ENCODE measurements at places on chromosomes 1 and 21. TPM values are rescaled to one million over a fixed set of nuclear protein-coding genes. Genes with fewer than 3 reads are reported as not detected.

The PDC gene
- total RNA-seq: not detected

GRCh38 chr1:167599957-167600581 is 30.0 kb upstream of the RCSD1 start:
- peaks cover 33% of the 10 kb centered on the region for H3K4me1 ChIP-seq
- H3K27ac ChIP-seq: peak overlapping the region; percentile 87
- DNase-seq: no peak
- peaks cover 2% of the 10 kb centered on the region for H3K36me3 ChIP-seq
- H3K4me3 ChIP-seq: peak overlapping the region; percentile 45
- H3K27me3 ChIP-seq: no peaks in the 10 kb centered on the region

GRCh38 chr1:244112041-244112440 is 61.0 kb downstream of the ZBTB18 start:
- peaks cover 2% of the 10 kb centered on the region for H3K36me3 ChIP-seq
- H3K4me1 ChIP-seq: no peaks in the 10 kb centered on the region
- DNase-seq: no peak
- no peak overlapping the region for H3K27ac ChIP-seq
- H3K27me3 ChIP-seq: peaks cover 29% of the 10 kb centered on the region

DNA sequence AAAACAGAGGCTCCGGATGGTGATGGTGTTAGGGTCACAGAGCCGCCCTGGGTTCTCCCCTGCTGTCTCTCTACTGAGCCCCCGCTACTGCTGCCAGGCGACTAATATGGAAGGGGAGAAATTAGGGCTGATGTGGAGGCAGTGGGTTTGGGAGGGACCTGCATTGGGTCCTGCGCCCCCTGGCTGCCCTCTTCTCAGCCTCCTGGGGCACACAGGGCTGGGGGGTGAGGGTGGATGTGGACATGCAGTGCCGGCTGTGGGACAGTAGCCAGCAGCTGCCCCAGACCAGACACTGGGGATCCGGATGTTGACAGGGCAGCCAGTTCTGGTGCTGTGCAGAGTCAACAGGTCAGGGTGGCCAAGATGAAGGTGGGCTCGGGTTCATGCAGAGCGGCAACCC is 1.5 kb upstream of the CLCNKB start:
- H3K4me1 ChIP-seq: peaks cover 2% of the 10 kb centered on the region
- H3K27ac ChIP-seq: no peak overlapping the region
- DNase-seq: no peak

- H3K27me3 ChIP-seq: peaks cover 21% of the 10 kb centered on the region
- no peak for DNase-seq
- no peak overlapping the region for H3K4me3 ChIP-seq
- no peaks in the 10 kb centered on the region for H3K36me3 ChIP-seq
- H3K27ac ChIP-seq: no peak overlapping the region
- peaks cover 10% of the 10 kb centered on the region for H3K4me1 ChIP-seq
Measured at GRCh38 chr1:171220581-171221054, 27.7 kb upstream of the FMO1 start.

DNA sequence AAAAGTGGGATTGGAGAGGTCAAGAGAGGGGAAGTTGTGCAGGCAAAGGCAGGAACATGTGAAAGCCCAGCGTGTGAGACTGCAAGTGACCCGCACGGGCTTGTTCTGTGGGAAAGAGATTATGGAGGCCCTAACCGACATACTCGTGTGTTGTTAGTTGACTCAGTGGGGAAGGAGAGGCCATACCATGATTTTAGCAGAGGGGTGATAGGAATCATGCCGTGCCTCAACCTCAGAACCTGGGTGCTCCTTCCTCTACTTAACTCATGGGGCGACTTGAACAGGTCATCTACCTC is 19.3 kb downstream of the PGLYRP3 start:
- peaks cover 45% of the 10 kb centered on the region for H3K4me1 ChIP-seq
- H3K4me3 ChIP-seq: peak overlapping the region; percentile 76
- peaks cover 3% of the 10 kb centered on the region for H3K36me3 ChIP-seq
- DNase-seq: no peak

DNA sequence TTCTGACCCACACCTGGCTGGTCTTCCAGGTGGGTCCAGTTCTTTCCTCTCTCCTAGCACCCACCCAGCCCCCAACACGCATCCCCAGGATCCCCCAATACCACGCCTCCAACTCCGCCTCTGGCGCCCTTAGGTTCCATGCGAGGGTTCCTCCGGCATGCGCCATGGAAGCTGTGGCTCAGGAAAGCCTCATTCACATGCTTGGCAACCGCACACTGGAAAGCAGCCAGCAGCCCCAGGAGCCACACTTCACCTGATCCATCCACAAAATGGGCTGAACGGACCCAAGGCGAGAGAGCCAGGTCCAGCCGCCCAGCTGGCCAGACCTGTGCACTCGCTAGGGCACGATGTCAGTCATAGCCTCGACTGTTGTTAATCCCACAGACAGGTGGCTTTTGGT is 161.2 kb downstream of the PSMG1 start:
- H3K27me3 ChIP-seq: peaks cover 27% of the 10 kb centered on the region
- H3K36me3 ChIP-seq: no peaks in the 10 kb centered on the region
- H3K4me1 ChIP-seq: no peaks in the 10 kb centered on the region
- H3K4me3 ChIP-seq: no peak overlapping the region
